ENCODE measurements at places on chromosomes 11 and 22.

DNA sequence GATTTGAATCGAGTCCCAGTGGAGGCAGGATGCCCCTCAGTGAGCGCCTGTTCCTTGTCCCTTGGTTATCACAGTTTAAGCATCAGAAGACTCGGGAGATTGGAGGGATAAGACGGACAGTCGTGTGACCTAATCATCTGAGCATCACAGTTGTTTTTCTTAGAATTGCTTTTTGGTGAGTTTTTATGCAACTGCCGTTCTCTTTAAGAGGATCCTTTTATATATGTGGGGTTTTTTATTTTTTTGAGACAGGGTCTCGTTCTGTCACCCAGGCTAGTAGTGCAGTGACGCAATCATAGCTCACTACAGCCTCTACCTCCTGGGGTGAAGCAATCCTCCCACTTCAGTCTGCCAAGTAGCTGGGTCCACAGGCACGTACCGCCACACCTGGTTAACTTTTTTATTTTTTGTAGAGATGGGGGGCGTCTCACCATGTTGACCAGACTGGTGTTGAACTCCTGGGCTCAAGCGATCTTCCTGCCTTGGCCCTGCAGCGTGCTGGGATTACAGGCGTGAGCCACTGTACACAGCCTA lies 16.5 kb downstream of the NUP50 start:
- DNase-seq = no peak

DNA sequence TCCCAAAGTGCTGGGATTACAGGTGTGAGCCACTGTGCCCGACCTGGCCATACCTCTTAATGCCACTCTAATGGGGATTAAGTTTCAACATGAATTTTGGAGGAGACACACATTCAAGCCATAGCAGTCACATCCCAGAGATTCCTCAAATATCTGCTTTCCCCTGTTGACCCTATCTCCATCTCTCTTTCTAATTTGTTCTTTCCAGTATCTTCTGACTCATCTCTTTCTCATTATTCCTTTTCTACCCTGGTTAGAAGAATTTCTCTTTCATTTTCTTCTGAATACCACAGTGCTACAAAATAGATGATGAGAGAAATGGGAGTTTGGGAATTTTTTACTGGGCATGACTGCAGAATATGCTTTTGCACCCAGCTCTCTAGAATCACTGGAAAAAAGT lies 5.1 kb downstream of the OR10V1 start:
- DNase-seq = no peak

DNA sequence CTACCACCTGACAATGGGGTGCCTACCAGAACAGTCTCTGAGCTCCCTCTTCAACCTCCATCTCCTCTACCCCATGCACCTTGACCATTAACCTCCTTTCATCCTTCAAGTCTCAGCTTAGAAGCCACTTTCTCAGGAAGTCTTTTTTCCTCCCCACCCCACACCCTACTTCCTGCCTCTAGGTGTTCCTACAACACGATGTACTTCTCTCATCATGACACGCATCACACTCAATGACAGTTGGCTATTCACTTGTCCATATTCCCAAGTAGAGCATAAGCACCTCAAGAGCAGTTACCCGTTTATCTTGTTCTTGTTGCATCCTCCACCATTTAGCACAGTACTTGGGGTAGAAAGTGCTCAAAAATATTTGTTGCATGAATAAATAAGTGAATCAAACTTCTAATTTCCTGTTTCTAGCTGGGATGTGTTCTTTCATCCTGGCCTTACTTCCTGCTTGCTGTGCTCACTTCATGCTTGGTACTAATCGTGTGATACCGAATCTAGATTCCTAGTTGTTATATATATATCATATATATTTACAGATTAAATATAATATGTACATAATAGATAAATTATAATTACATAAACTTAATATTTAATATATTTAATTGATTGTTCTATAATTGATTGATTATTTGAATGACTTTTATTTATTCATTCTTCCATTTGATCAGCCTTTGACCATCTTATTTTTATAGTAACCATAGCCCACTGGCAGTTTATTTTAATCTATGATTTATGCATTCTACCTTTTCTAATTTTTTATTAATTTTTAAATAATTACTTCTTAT lies 177.5 kb upstream of the TMEM45B start:
- no peak for DNase-seq

DNA sequence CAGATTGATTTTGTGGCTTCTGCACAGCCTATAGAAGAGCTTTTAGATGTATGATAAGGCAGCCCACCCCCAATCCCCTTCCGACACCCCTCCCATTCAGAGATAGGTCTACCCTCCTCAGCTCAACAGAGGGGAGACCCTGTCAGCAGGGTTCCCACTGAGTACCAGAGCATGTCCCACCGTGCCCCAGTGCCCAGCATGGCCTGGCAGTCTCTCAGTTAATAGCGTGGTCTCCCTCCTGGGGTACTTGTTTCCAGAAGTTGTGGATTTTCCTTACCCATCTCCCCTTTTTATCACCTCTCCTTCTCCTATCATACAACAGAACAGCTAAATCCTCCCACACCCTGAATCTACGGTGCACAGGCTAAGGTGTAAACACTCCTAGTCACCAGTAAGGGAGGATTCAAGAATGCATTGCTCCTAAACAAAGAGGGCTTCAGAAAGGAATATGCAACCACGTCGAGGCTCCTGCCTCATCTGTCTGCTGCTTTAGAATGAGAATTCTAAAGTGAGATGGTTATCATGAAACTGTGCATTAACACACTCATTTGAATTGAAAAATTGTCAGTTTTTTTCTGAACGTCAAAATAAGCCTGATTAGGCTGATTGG lies 6.7 kb downstream of the PLAAT2 start:
- DNase-seq = no peak

DNA sequence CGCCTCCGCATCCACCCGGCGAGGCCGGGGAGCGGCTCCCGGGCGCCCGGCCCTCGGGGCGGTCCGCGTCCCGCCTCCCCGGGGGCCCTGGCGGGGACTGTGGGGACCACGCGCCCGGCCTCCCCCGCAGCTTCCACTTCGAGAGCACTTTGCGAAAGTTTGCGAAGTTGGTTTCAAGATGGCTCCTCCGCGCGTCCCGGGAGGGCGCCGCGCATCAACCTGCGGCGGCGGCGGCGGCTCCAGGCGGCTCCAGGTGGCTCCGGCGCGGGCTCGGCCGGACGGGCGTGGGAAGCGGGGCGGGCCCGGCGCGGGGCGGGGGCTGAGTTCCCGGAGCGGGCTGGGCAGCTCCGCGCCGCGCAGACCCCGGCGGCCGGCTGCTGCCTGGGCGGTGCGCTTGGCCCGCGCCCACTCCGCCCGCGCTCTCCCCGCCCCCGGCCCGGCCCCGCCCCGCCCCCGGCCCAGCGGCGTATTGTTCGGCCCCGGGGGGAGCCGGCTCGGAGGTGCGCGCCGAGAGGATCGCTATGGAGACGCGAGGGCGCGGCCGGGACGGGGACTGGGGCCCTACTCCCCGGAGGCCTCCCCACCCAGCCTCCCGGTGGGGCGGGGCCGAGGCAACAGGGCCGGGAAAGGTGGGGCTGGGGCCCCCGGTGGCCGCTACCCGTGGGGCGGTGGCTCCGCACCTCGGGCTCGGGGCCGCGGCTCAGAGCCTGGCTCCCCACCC lies at the start of gene CELSR1:
Gene CELSR1, minus strand, starts transcription at position 396 of the 721 bp plus-strand sequence. CDS start 450 bp downstream, outside the sequence.
- no peak for DNase-seq

GRCh38 chr22:31947296-31947695 lies 3.0 kb downstream of the YWHAH start:
- DNase-seq = no peak

DNA sequence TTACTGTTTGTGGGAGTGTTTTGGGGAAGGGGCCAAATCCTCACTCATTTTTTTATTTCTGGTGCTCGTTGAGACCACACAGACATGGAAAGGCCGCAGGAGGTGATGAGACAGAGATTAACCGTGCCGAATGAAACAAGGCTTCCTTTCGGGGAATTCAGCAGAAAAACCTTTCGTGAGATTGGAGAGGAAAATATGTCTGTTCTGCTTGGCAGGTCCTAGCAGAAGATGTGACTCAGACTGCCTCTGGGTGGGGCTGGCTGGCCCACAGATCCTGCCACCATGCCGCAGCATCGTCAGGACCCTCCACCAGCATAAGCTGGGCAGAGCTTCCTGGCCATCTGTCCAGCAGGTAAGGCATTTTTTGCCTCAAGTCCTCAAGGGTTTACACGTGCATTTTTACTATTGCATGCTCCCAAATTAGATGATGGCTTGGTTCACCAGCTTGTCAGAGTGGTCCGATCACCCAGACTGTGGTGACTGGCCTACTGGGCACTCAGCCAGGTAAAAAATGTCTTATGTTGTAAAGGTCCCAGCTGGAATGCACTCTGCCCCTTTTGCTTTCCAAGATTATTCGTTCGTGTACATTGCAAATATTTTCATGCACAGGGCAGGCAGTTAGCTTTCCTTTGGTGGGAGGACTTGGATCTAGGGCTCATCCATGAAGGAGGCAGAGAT lies 1.5 kb downstream of the DDB2 start:
- DNase-seq = peak; percentile 45

- DNase-seq = no peak
Observed at GRCh38 chr22:37514526-37515051, 4.6 kb downstream of the CARD10 start.

- no peak for DNase-seq
Observed at GRCh38 chr22:23816156-23816976, 22.4 kb downstream of the DERL3 start.

GRCh38 chr11:112583261-112583893 lies 322.7 kb upstream of the PLET1 start:
- no peak for DNase-seq

DNA sequence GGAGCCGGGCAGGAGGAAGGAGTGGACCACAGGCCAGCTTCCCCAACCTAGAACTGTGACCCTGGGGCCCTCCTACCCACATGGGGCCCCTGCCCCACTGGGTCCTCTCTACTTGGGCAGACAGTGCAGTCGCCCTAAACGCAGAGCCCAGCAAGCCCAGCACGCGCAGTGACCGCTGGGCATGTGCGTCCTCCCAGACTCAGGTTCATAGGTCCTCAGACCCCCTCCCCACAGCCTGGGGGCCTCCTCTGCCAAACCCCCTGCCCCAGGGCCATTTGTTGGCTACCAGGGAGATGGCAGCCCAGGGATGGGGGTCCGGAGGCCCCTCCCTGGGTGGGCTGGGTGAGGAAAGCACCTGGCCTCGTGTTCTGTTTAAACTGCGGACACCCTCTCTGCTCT lies 23.9 kb downstream of the RTN4R start:
- no peak for DNase-seq

DNA sequence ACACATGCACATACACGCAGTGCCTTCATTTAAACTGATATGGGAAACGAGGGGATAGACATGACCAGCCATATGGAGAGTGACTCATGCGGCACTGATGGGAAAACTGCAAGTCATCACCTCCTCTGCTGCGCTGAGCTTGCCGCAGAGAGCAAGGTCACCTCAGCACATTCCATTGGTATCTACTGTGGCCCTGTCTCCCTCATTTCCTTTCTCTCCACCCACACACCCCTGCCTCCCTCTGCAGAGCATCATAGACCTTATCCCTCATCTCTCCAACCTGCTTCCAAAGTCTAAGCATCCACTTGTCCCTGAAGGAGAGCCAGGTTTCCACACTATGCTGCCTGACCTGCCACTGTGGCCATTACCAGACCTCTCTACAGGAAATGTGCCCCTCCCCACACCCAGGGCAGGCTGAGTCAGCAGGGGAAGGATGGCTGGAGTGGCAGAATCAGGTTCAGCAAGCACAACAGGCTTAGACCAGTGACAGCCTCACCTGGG lies 116.9 kb upstream of the SNX19 start:
- no peak for DNase-seq

- DNase-seq = no peak
Observed at GRCh38 chr22:24976442-24977218, 24.1 kb downstream of the KIAA1671 start.

DNA sequence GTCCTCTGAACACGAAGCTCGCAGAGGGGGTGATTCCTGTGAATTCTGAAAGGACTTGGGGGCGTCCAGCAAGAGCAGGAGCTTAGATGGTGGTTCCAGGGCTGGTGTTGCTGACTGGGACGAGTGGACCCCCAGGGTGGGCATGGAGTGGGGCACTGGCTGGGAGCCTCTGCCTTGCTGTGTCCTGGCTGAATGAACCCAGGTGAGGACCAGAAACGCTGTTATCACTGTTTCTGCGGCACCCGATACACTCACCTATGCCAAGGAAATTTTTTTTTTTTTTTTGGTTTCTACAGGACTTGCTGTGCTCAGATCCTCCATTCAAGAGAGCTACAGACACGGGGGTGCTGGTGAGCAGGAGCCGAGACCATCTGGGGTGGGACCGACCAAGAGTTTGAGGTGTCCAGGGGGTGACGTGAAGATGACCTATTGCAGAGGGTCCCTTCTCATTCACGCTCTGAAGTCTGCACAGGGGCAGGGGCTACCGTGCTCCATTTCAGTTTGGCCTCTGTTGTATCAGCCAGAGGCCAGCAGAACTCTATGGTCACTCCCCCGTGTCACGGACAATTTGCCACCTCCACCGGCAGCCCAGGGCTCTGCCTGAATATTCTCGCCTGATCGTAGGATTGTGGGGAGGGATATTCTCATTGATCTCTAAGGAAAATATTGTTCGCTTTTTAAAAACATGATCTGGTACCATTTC lies 3.6 kb downstream of the SMIM38 start:
- no peak for DNase-seq

DNA sequence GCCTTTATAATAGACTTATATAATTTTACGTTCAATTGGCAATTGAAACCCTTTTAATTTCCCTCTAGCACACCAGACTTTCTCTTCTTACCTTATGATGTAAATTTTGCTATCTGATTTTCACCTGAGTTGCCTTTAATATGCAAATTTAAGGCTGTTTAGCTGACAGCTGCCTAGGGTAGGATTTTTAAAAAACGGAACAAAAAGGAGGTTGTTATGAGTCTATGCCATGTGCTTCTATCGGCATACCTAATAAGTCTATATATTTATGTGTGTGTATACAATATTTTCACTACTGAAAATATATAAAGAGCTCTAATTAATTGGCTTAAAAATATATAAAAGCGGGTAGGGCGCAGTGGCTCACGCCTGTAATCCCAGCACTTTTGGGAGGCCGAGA lies 11.8 kb upstream of the SELENOH start:
- no peak for DNase-seq

GRCh38 chr11:15577519-15577918 lies 462.8 kb downstream of the INSC start:
- DNase-seq = no peak

DNA sequence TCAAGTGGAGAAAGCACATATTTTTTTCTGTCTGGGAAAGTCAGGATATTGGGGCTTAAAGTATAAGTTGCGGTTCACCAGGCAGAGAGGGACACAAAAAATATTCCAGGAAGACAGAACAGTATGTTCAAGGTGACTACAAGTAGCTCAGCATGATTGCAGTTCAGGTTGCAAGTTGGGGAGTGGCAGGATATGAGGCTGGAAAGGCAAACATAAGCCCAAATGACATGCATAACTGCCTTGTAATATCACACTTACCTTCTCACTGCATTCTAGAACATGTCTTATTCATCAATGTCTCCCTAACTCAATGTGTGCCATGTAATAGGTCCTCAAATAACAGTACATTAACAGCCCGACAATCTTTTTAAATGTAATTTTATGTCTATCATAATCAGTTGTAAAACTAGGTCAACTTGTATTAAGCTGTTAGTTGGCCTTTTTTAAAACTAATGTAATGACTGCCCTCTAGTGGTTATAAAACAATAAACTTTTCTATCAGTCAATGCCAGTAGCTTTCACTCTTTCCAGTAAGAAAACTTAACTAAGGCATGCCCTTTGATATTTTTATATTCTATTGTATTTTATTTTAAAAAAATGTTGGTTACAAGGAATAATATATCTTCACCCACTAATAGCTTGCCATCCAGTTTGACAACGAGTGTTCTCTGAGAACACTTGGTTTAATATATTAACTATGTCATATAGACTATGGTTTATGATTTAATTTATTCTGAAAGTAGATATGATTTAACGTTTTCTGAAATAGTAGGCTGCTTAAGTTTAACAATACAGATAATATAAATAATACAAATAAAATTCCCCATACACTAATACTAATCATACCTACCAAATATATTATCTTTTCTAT lies 39.4 kb upstream of the CFAP300 start:
- DNase-seq = no peak
